ENCODE measurements at places on chromosomes 2 and 18. TPM values are rescaled to one million over a fixed set of nuclear protein-coding genes. Genes with fewer than 3 reads are reported as not detected.

- H3K36me3 ChIP-seq = no peaks in the 10 kb centered on the region
- DNase-seq = no peak
- H3K4me3 ChIP-seq = no peak overlapping the region
- no peak overlapping the region for H3K27ac ChIP-seq
Measured at GRCh38 chr2:59726228-59727120, 827.0 kb downstream of the BCL11A start.

DNA sequence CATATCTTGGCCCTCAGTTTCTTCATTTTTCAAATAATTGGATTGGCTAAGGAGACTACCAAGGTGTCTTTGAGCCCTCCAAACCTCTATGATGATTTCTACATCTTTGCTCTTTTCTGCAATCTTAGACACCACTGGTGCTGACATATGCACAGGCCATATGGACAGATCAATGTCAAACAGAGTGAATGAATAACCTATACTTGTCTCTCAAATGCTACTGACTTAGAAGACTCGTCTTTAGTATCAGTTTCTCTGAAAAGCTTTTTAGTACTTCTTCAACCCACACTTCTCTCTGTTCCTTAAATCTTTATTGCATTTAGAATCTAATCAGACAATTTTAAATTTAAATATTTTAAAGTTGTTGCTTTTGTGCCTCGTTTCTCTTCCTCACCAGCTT, 258.2 kb downstream of the LTBP1 start:
- no peak overlapping the region for H3K27ac ChIP-seq
- H3K4me1 ChIP-seq = no peaks in the 10 kb centered on the region
- no peaks in the 10 kb centered on the region for H3K27me3 ChIP-seq
- DNase-seq = no peak
- H3K36me3 ChIP-seq = no peaks in the 10 kb centered on the region

- H3K4me1 ChIP-seq = peaks cover 4% of the 10 kb centered on the region
- H3K27ac ChIP-seq = no peak overlapping the region
- DNase-seq = no peak
- H3K27me3 ChIP-seq = no peaks in the 10 kb centered on the region
- no peak overlapping the region for H3K4me3 ChIP-seq
Measured at GRCh38 chr18:79374408-79375171, 21.1 kb upstream of the NFATC1 start.

GRCh38 chr2:203659331-203660049, 46.9 kb upstream of the CD28 start:
- no peaks in the 10 kb centered on the region for H3K4me1 ChIP-seq
- no peak overlapping the region for H3K4me3 ChIP-seq
- no peaks in the 10 kb centered on the region for H3K27me3 ChIP-seq
- no peaks in the 10 kb centered on the region for H3K36me3 ChIP-seq

- no peaks in the 10 kb centered on the region for H3K4me1 ChIP-seq
- H3K4me3 ChIP-seq = no peak overlapping the region
- H3K27ac ChIP-seq = no peak overlapping the region
- no peaks in the 10 kb centered on the region for H3K36me3 ChIP-seq
- no peaks in the 10 kb centered on the region for H3K27me3 ChIP-seq
Measured at GRCh38 chr2:136361521-136361920, 243.6 kb upstream of the CXCR4 start.

GRCh38 chr2:152740743-152741328, 22.4 kb downstream of the ARL6IP6 start:
- no peak for DNase-seq
- no peaks in the 10 kb centered on the region for H3K36me3 ChIP-seq
- no peaks in the 10 kb centered on the region for H3K4me1 ChIP-seq

GYPC gene
- total RNA-seq = 127 TPM

SERPINB3 gene
- not detected for total RNA-seq

HNMT gene
- total RNA-seq = 105 TPM

Measured in breast epithelium (tissue), 4 donors.